ENCODE measurements at places on chromosomes 12 and 14. TPM values are rescaled to one million over a fixed set of nuclear protein-coding genes. Genes with fewer than 3 reads are reported as not detected.

DNA sequence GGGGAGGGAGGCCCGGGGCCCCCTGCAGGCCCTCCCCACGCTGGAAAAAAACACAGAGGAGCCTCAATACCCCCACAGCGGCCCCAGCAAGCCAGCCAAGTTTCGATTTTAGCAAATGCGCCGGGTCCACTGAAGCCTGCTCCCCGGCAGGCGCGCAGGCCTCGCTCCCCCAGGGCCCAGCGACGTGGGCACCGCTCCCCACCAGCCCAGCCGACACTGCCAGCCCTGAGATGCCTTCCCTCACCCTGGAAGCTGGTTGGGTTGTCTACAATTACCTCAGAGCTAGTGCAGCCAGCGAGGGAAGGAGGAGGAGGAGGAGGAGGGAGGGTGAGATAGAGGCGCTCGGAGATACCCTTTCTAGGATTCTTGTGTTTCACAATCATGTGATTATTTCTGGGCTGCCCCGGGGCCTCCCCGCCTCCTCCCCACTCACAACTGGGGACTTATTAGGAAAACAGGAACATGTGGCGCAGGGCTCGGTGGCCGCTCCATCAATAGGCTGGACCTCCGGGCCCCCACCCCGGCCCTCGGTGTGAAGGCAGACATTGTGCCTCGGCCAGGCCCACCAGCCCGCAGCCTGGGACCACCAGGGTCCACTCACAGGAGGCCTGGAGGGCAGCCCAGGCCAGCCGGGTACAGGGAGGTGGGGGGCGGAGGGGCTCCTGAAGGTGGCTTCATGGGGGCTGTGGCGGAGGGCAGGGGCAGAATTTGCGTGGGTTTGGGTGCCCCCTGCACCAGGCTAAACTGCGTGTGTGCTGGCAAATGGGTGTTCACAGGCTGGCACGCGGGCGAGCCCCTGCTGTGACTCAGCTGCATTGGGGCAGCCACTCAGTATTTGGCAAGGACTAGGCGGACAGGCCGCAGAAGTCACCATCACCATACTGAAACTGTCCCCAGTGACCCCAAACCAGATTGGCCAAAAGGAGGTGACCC, 109.9 kb downstream of the NCOR2 start:
- DNase-seq: peak; percentile 66

DNA sequence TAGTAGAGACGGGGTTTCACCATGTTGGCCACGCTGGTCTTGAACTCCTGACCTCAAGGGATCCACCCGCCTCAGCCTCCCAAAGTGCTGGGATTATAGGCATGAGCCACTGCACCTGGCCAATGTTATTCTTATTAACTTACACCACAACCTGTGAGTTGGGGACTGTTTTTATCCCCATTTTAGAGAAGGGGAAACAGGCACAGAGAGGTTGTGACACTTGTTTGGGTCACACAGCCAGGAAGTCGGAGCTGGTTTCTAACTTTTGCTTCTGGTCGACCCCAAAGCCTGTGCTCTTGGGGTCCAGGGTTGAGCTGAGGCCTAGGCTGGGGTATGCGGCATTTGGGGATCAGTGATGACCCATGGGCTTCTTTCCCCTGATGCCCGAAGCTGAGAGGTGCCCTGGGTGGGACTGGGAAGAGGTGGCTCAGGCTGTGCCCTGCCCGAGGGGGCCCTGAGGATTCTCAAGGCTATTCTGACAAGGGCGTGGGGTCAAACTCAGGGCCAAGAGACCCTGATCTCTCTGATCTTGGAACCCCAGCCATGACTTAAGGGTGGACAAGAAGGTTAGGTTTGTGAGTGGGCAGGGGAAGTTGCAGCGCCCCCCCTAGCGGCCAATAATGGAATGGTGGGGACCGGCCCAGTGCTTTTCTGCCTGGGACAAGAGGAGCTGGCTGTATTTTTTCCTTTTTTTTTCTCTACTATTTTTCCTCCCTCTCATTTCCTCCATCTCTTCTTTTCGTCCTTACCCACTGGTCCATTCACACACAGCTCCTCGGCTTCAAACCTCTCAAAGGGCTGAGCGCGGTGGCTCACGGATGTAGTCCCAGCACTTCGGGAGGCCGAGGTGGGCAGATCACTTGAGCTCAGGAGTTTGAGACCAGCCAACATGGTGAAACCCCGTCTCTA, 3.0 kb downstream of the SDSL start:
- peak; percentile 49 for DNase-seq

DNA sequence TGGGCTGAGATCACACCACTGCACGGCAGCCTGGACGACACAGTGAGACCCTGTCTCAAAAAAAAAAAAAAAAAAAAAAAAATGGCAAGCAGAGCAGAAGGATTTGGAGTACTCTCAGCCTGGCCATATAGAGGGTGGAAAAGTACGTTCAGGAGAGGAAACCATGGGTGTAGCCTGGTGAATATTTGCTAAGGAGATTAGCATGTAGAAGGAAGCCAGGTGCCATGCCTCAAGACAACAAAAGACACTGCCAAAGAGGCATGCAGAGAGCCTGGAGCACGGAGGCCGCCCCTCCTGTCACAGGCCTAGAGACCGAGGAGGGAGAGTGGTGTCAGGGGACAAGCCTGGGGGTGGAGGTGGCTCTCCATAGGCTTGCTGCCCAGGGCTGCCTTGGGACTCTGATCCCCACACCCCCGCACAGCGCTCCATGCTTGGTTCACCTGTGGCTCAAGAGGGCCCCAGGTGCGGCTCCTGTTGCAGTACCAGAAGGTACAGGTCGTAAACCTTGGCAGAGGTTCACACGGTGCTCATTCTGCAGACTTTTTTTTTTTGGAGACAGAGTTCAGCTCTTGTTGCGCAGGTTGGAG, 27.9 kb upstream of the DEGS2 start:
- DNase-seq: no peak

DNA sequence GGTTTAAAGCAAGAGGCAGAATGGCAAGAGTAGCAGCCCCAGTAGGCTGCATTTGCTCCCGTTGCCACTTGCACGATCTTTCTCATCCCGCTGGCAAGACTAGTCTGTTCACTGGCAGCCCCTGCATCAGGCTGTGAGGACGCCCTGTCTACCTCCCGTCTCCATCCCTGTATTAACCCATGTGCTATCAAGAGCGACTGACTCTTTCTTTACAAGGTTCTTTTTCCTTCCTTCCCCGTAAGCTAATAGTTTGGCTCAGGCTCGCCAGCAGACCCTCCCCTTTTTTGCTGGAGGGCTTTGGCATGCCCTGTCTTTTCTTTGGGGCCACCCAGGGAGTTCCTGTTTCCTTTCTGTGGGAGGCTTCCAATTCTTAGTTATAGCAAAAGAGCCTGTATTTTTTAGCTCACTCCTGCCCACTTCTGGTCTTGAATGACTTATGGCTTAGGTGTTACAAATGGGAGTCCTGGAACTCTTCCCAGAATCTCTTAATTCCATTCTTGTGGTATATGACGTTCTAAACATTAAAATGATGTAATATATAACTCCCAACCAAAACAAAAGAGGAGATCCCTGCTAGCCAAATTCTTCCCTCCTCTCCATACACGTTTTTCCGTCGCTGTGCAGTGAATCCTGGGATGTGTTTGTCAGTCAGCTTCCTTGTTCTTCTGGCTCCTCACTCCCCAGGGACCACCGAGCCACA, 149.0 kb downstream of the PRKCH start:
- DNase-seq: no peak

- DNase-seq: no peak
Observed at GRCh38 chr14:95480887-95481226, 35.6 kb downstream of the SYNE3 start.

The TAS2R7 gene
- total RNA-seq: not detected

DNA sequence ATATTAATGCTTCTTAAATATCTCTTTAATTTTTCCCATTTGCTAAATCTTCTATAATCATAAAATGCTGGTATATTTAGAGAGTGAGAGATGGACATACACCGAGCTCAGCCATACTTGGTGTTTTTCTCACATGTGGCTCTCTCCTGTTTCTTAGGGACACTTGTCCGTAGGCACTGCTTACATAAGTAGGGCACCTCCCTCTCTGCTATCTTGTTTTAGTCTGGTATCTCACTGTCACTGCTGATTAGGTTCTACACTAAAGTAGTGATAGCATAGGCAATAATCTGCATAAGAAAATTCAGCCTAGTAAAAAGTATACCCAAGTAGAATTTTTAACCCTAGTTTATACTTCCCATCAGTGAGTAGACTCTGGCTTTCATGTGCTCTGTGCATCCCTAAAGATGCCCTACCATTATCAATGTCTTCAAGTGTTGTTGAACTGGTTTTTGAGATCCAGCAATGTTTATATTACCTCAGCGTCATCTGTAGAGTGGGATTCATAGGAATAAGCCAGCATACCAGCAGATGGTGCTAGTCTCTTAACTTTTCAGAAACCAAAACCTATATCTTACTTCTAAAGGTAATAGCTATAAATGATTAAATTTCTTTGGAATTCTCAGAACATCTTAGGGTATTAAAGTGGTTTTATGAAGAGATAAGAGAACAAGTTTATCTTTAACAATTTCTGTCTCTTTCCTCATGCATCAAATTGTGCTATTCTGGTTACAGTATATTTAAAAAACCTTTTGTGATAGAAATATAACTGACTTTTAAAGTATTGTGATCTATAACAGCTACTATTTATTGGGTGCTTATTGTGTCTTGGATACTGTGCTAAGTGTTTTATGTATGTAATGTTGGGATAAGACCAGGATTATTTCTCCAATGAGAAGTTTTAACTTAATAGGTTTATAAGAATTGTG, 32.9 kb downstream of the ARID2 start:
- DNase-seq: no peak

GRCh38 chr12:1644534-1645438, 15.8 kb downstream of the WNT5B start:
- DNase-seq: no peak

DNA sequence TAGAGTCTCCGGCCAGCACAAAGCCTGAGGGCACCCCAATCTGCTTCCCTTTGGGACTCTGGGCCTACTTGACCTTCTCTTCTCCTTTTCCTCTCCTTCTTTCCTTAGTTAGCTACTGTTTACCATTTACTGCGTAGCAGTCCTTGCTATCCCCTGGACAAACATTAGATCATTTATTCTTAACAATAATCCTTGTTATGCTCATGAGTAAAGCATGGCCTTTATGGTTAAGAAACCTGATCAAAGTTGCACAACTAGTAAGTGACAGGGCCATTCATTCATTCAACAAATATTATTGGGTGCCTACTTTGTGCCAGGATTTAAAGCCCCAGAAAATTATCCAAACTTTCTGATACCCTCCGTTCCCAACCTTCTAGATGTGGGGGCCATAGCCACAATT, 3.2 kb upstream of the HDAC7 start:
- no peak for DNase-seq

The TAS2R19 gene
- total RNA-seq: 6.6 TPM

The CLEC7A gene
- 13.5 TPM for total RNA-seq

DNA sequence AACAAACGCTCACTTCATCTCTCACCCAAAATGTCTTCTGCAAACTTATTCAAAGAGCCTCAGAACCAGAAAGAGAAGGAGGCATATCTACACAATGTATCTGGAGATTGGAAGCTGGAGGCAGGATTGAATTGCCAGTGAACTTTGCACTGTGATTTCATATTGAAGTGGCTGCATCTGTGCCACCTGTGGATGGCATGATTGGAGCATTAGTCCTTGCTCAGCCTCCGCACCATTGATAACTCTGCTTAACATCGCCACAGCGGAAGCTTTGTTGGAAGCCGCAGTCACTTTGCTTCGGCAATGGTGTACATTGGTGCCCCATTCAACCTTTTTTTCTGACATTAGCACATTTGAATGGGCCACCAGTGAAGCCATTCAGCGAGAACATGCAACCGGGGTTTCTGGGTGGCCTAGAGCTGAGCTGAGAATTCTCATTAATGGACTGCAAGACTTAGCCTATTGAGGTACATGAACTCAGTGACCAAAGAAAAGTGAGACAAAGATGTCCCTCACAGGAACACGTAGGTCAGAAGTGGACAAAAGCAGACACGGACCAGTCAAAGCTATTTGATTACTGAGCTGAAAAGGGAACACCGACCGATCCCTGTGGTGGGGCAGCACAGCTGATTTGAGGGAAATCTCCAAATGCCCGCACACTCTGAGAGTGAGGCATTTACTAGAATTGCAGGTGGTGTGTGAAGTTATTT, 130.4 kb downstream of the BRMS1L start:
- DNase-seq: no peak

DNA sequence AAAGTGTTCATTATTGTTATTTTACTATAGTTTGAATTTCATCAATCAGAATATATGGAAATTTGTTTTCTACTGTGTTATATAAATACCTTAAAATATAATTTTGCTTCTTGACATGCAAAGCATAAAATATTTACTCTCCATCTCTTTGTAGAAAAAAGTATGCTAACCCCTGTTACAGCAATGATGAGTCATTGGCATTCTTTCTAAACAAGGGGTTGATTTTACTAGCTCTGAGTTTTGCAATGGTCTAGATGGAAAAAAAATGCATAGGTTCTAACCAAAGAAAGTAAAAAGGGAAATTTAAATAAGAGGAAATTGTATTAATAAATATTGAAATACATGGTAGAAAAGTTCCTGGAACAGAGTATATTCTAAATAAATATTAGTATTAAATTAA, 990.2 kb upstream of the ATXN7L3B start:
- DNase-seq: no peak

DNA sequence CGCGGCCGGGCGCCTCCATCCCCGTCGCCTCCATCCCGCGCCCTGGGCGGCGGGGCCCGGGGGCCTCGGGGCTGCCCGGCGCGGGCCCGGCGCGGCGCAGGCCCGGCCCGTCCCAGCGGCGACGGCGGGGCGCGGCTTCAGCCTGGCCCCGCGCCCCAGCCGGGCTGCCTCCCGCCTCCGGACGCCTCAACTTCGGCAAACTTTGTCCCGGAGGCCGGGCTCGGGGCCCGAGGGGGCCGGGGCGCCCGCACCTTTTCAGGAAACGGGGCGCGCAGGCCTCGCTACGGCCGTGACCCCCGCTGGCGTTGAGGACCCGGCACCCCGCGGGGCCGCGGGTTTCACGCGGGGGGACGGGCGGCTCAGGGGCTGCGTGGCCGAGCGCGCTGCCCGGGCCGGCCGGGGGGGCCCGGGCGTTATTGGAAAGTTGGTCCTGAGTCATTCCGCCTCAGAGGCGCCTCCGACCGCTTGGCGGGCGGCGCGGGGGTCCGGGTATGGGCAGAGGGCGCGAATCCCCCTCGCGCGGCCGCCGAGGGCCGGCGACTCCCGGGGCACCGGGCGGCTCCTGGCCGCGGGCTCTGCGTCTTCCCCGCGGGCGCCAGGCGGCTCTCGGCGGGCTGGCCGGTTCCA, 575 bp downstream of the TRAF3 start:
- DNase-seq: no peak

GRCh38 chr12:120874547-120875245, 29.5 kb downstream of the SPPL3 start:
- DNase-seq: no peak

- no peak for DNase-seq
Observed at GRCh38 chr14:52922656-52923055, 28.2 kb downstream of the FERMT2 start.

The NELL2 gene
- total RNA-seq: 22.9 TPM

DNA sequence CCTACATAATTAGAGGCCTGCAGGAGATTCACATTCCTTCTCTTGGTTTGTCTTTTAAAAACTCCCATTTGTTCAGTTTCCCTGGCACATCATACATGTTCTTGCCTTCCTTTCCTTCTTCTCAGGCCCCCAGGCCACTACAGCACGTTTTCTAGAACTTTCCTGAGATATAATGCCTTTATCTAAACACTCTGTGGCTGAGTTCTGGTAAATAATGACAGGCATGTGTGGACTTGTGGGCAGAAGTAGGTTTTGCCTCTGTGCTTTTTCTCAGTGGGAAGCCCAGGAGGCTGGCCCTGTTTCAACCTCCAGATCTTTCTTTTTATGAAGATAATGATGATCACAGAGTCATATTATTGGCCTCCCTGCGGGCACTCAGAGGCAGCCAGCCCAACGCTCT, 117.2 kb downstream of the TMX1 start:
- no peak for DNase-seq

All from omental fat pad (tissue), 4 donors.